ENCODE measurements at places on chromosomes 6 and 20.

DNA sequence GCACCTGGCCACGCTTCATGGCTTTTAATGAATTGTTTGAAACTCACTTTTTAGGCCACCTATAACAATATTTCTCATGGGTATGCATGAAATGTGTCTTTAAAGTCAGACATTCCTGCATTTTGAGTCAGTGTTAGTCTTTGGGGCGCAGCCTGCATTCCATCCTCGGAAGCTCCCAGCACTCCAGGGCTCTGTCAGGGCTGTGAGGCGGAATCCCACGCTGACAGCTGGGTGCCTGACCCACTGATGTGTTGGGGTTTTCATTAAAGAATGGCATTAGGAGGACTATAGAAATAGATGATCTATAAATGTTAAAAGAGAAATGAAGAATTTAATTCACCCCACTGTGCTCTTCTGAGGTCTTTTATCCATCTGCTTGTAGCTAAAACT, 16.2 kb upstream of the CLDN20 start:
- no peak for DNase-seq

- no peak for DNase-seq
Observed at GRCh38 chr6:14724549-14724948, 521.3 kb upstream of the JARID2 start.

GRCh38 chr20:2578475-2579192, 42.3 kb downstream of the TMC2 start:
- no peak for DNase-seq

GRCh38 chr20:35287509-35288324, 3.1 kb upstream of the EIF6 start:
- no peak for DNase-seq

- no peak for DNase-seq
Observed at GRCh38 chr20:1310506-1311190, 18.3 kb downstream of the SDCBP2 start.

DNA sequence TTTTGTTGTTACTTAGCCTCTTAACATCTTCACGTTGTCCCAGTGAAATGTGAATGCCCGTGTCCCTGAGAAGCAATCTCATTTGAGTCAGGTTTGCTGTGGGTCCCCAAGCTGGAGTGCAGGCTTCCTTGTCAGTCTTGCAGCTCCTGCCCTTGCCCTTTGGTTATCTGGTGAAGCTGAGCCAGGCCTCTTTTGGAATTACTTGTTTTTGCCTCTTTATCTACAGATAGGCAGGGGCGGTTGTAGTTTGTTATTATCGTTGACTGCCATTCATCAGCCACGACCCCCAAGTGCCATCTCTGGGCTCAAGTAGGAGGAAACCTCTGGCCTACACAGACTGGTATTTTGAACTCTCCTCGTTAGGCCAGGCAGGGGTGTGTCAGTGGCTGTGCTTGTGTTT, 2.2 kb downstream of the TMEM14C start:
- DNase-seq: no peak

GRCh38 chr20:9021699-9022098, 47.2 kb upstream of the PLCB4 start:
- DNase-seq: no peak

GRCh38 chr6:83637953-83638352, 70.9 kb downstream of the SNAP91 start:
- no peak for DNase-seq

GRCh38 chr6:68915586-68915985, 280.5 kb downstream of the ADGRB3 start:
- no peak for DNase-seq

- no peak for DNase-seq
Observed at GRCh38 chr6:84193114-84193708, 34.2 kb downstream of the CEP162 start.

DNA sequence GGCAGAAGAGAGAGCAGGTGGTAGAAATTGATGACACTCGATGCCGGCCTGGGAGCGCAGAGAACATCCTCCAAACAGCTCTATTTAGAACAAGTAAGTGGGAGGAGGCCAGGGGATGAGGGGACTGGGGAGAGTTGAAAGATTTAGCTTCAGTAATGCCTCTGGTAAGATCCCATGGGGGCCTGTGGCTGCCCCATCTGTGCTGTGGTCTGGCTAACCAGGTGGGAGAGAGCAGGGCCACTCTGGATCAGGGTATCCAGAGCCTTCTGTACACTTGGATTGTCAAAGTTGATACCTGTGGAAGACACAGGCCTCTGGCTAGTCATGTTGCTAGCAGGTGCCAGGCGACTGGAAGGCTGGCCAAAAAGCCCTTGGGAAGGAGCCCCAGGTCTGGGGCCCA, 27.6 kb downstream of the NCOA5 start:
- no peak for DNase-seq

GRCh38 chr6:35018746-35019145, 122.4 kb downstream of the TCP11 start:
- DNase-seq: no peak

- no peak for DNase-seq
Observed at GRCh38 chr6:84263557-84263956, 36.1 kb upstream of the CEP162 start.

DNA sequence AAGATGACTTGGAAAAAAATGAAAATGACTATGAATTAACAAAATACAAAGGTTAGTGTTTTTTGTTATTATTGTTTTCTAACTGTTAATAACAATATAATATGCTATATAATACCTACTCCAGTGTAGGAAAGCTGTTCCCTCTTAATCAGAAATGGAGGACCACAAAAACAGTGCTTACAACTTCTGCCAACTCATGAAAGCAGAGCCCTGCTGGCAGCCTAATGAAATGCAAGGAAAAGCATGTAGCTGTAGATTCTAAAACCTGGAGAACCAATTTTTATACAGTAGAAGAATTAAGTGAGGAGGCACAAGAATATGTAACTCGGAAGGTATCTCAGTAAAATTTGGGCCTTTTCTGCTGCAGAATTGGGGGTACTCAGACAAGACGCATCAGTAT, 29.4 kb downstream of the PHIP start:
- DNase-seq: no peak

DNA sequence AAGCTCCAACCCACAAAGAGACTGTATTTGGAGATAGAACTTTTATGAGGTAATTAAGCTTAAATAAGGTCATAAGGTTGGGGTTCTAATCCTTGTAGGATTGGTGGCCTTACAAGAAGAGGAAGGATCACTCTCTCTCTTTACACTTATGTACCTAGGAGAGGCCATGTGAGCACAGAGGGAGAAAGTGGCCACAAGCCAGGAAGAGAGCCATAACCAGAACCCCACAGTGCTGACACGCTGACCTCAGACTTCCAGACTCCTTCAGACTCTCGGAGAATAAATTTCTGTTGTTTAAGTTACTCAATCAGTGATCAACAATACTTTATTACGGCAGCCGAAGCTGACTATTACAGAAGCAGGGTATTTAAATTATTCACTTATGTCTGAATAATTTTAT, 430.5 kb upstream of the EPHA7 start:
- DNase-seq: no peak

DNA sequence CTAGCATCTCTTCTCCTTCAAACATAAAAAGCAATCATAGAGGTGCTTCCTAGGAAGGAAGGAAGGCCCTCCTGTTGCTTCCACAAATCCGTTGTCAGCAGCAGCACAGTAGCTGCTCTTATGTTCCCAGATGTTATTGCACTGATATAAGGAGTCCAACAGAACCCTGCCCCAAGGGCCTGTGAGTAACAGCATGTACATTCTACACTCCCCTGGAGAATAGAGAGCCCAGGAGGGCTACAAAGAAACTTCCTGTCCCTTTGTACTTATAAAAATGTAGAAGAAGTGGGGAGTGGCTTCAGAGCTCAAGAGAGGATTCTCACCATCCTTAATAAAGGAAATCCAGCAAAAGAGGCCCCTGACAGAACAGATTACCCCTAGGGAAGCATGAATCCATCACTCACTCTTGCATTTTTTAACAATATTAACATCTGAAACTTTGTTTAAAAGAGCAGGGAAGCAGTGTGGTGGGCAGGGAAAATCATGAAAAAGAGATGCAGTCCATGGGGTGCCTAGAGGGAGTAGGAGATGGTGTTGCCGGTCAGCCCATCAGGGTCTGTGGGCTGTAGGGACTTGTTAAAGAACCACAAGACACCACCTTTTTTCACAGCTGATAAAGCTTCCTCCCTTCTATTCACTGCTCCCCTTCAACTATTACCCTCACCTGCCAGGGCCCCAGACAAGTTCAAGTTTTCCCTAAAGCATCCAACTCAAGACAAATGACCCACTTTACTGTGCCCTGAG, 104.5 kb upstream of the ADGRF1 start:
- no peak for DNase-seq

GRCh38 chr20:36745927-36746659, at the start of gene NDRG3:
Gene NDRG3, minus strand, starts transcription at chr20:36746090. Its CDS starts 24,355 bp downstream, at chr20:36721735.
- peak; percentile 89 for DNase-seq

GRCh38 chr6:111573892-111574797, 31.5 kb downstream of the TRAF3IP2 start:
- DNase-seq: no peak

GRCh38 chr20:20051767-20052073, 546 bp downstream of the CRNKL1 start:
- DNase-seq: no peak

GRCh38 chr20:51128198-51128597, 105.3 kb upstream of the KCNG1 start:
- DNase-seq: no peak

DNA sequence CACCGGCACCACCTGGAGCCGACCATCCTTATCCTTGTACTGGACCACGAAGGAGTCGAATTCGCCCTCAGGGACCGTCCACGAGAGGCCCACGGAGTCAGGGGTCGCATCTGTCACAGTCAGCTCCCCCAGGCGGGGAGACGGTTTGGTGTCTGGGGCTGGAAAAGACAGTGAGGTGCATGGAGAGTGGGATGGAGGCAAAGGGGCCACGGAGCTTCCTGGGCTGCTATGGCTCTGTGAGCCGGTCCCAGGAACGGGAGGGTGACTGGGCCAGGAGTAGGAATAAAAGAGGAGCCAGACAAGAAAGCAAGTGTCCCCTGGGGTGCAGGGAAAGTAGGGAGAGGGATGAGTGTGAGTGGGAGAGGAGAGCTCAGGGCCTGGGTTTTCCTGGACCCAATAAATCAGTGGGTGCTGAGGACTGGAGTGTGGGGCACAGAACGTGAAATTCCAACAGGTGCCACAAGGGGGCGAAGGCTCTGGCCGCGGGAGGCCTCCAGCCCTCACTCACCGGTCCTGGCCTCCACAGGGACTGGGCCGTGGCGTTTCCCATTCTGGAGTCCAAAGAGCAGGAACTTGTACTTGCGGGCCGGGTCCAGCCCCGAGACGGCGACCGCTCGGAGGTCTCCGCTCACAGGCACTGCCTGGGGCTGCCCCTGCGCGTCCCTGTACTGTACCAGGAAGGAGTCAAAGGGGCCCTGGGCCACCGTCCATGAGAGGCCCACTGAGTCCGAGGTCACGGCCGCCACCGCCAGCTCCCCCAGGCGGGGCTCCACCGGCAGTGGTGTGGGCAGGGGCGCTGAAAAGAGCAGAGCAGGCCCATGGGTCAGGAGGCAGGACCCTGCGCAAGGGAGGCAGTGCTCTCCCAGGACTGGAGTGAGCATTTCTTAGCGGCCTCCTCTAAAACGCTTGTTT, 9.9 kb downstream of the CYP21A2 start:
- DNase-seq: peak; percentile 32

DNA sequence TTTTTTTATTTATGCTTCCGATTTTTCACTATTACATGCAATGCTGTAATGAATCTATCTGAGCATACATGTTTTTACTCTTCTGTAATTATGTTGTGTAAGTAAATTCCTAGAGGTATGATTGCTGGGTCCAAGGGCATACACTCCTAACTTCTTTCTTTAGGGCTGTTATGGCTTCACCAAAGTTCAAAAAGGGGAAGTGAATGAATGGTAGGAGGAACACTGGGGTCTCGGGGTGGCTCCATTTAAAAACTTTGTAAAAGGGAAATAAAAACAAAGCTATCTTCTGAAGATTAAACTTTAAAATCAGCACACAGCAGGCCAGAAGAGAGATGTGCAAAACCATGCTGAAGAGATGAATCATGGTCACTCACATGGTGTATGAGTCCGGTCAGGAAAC, 289.1 kb upstream of the SUPT3H start:
- no peak for DNase-seq

- no peak for DNase-seq
Observed at GRCh38 chr6:167683028-167683862, 143.5 kb upstream of the AFDN start.

DNA sequence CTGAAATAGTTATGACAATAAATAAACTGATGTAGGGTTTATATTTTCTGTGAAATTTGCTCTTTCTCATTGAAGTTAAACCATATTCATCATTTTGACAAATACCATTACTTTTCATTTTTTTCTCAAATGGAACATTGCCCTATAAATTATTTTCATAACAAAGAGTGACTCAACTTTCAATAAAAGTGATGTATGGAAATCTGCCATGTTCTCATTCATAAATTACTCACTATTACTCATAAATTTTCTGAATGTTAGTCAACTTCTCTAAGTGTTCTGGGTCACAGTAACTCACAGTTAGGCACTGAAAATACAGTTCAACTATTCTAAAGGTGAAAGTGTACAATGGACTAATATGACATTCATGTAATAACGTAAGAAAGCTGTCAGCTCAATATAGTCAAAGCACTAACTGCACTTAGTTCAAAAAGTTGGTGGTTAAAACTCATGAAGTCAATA, 19.0 kb upstream of the STX11 start:
- no peak for DNase-seq

- no peak for DNase-seq
Observed at GRCh38 chr6:100217225-100218012, 223.4 kb upstream of the MCHR2 start.

- DNase-seq: no peak
Observed at GRCh38 chr6:118559659-118560058, 11.6 kb downstream of the PLN start.

- DNase-seq: no peak
Observed at GRCh38 chr6:127206531-127207095, 60.1 kb upstream of the RNF146 start.

- no peak for DNase-seq
Observed at GRCh38 chr6:112362812-112363570, 15.9 kb downstream of the RFPL4B start.

GRCh38 chr6:132715204-132715603, 1.3 kb upstream of the VNN1 start:
- no peak for DNase-seq

- no peak for DNase-seq
Observed at GRCh38 chr20:8213831-8214587, 81.9 kb downstream of the PLCB1 start.

- no peak for DNase-seq
Observed at GRCh38 chr20:56229812-56230211, 18.7 kb upstream of the MC3R start.
